ENCODE measurements at places on chromosomes 3 and 15.

DNA sequence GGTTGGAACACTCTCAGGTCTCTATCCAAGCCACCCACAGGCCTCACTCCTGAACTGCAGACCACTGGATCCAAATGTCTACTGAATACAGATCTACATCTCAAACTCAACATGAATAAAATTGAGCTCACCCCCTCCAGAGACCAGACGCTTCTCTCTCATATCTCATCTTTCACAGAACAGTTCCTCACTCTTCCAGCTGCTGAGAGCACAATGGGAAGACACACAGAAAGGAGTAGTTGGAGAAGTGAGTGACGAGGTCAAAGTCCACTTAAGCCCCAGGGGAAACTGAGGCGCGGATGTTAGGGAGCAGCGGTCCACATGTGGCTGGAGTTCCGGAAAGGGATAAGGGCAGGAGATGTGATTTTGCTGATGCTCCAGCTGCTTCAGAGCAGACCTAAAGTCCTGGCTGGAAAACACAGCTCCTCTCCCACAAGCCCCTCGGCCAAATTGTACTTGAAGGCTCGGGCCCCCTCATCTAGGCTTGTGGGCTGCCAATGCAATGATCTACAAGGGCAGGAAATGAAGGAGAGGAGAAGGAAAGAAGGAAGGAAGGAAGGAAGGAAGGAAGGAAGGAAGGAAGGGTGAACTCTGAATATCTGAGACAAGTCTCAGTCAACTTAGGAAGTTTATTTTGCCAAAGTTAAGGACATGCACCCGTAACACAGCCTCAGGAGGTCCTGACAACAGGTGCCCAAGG, 211.2 kb upstream of the TLE3 start:
- DNase-seq: no peak

DNA sequence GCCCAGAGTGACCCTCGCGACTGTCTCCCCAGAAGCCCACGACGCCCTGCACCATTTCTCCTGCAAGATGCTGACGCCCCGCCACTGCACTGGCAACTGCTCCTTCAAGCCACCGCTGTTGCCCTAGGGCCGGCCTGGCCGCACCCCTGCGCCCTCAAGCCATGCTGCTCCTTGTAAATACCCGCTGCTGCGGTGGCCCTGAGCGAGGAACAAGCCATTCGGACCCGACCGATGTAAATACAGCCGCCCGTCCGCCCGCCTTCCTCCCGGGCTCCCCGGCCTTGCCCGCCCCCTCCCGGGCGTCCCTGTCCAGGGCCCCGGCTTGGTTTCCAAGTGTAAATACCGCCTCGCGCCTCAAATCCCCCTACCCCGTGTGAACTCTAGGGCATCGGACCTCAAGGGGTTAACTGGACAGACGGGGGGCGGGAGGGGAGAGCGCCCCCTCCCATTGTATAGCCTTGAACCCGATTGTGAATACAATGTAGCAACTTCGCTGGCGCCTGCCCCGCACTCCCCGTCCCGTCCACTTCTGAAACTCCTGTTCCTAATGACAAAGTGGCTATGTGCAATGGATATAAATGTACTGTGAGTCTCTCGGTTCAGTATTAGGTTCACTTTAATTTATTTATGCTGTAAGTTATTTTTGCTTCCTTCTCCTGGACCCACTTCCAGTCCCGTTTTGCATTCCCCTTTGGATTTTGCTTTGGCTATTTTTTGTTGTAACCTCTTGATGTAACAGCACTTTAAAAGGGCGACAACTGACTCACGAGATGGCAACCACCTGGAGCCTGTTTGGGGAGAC, 5.9 kb downstream of the RNU6-1 start:
- DNase-seq: peak; percentile 64

DNA sequence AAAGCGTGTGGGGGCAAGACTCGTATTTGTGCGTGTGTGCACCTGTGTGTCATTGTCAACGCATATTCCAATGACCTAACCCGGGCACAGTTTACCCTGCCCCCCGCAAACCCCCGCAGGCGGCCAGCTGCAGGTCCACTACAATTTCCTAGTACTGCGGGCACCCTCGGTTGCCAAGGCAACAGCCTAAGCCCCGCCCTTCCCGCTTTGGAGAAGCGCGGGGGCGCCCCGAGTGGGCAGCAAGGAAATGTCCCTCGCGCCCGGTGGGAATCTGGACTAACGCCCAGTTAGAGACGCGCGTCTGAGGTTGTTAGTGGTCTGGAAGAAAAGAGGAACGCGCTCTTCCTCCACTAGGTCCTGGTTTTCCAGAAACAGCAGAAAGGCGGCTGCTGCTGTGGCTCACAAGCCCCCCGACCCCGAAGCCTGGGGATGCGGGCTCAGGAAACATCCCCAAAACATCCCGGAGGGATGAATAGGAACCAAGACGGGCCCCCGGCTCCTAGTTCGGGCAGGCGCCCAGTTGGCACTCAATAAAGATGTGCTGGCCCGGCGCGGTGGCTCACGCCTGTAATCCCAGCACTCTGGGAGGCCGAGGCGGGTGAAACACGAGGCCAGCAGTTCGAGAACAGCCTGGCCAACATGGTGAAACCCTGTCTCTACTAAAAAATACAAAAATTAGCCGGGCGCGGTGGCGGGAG, 1.1 kb downstream of the ABHD14A start:
- peak; percentile 66 for DNase-seq

- no peak for DNase-seq
Observed at GRCh38 chr3:116141724-116142123, 303.6 kb downstream of the LSAMP start.
